ENCODE measurements at places on chromosomes 16 and 17. TPM values are rescaled to one million over a fixed set of nuclear protein-coding genes. Genes with fewer than 3 reads are reported as not detected.

The NPB gene
- total RNA-seq: 0.29 TPM

The CHST5 gene
- total RNA-seq: not detected

The WNT9B gene
- total RNA-seq: 7.5 TPM

The BIRC5 gene
- total RNA-seq: 1.7 TPM

The PRSS53 gene
- total RNA-seq: 3.5 TPM

The CD79B gene
- total RNA-seq: 5.5 TPM

The MYH2 gene
- not detected for total RNA-seq

The ENGASE gene
- 18.2 TPM for total RNA-seq

The CCL17 gene
- not detected for total RNA-seq

The AMZ2 gene
- total RNA-seq: 58.9 TPM

The SLC47A1 gene
- total RNA-seq: 1.2 TPM

The PRSS33 gene
- not detected for total RNA-seq

The ZNF500 gene
- 7.9 TPM for total RNA-seq

The ATP1B2 gene
- 2.6 TPM for total RNA-seq
